Left hindlimb (tissue), 1 donor: ENCODE measurements at places on chromosomes 7 and 10.

DNA sequence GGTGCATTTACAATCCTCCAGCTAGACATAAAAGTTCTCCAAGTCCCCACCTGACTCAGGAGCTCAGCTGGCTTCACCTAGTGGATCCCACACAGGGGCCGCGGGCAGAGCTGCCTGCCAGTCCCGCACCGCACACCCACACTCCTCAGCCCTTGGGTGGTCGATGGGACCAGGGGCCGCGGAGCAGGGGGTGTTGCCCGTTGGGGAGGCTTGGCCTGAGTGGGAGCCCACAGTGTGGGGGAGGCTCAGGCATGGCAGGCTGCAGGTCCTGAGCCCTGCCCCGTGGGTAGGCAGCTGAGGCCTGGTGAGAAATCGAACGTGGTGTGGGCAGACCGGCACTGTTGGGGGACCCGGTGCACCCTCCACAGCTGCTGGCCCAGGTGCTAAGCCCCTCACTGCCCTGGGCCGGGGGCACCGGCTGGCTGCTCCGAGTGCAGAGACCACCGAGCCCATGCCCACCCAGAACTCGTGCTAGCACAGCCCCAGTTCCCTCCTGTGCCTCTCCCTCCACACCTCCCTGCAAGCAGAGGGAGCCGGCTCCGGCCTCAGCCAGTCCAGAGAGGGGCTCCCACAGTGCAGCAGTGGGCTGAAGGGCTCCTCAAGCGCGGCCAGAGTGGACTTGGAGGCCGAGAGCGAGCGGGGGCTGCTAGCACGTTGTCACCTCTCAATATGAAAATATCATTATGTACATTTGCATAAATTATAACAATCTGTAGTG lies 16.6 kb downstream of the POLR1F start:
- no peak for DNase-seq

DNA sequence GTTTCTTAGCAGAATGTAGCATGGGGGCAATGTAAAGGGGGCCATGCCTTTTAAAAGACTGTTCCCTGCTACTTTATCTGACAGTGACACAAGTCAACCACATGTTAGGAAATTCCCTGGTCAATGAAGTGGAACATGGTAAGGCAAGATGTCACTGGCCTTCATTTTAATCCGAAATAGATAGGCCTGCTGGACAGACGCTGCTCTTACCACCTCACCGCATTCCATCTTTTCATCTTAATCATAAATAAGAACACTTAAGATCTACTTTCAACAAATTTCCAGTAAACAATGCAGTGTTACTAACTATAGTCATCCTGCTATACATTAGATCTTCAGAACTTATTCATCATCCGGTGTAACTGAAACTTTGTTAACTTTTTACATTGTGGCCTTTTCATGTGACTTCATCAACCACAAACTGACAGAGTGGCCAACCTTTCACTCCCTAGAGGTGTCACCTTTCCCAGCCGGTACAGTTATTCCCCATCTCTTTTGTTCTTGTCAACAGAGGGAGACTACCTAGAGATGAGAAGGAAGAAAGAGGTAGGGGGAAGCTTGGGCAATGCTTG lies 15.6 kb downstream of the ASB4 start:
- DNase-seq = no peak

DNA sequence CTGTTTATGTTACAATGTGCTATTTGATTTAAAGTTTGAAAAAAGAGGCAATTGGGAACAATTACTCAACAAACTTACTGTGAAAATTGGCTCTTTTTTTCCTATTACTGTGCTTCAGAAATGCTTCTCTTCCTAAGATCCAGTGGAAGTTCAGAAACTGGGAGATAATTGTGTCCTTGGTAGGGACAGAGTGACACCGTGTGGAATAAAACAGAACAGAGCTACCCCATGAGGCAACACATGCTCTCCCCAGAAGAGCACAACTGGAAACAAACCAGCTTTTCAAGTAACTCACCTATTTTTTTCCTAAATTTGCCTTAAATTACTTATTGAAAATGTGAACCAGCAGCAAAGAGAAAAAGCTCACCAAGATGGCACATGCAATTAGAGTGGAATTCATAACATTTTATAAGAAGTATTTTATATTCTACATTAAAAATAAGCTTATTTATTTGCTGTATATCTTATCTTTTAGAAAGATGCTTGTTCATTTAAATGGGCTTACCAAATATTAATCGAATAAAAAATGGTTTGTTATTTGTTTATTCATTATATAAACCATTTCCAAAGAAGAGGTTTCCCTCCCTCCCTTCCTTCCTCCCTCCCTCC lies 346.1 kb upstream of the ANKRD30A start:
- peak; percentile 61 for DNase-seq

DNA sequence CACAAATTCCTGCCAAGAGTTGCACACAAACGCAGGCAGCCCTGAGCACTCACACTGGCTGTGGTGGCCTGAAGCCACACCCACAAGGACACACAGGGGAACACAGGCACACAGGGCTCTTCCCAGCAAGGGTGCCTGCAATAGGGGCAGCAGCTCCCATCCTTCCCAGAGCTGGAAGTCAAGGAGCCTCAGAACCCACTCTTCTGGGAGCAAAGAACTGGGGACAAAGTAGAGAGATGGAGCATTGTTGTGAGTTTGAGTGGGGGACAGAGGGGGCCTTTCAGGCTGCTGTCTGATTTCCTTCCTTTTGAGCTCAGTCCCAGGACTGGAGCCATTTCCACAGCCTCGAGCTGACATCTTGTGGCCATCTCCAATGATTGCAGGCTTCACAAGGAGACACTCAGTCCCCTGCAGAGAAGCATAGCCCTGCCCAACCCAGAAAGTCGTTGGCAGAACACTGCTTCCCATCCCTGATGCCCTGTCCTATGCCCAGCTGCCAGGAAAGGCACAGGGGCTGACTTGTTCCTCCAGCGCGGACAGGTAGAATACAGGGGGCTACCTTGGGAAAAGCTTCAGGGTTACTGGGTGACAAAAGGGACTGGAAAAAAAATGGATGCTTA lies 34.4 kb upstream of the SLF2 start:
- DNase-seq = peak; percentile 72

- no peak for DNase-seq
These were observed 43.1 kb upstream of the LBX1 start for GRCh38 chr10:101272229-101272868.

DNA sequence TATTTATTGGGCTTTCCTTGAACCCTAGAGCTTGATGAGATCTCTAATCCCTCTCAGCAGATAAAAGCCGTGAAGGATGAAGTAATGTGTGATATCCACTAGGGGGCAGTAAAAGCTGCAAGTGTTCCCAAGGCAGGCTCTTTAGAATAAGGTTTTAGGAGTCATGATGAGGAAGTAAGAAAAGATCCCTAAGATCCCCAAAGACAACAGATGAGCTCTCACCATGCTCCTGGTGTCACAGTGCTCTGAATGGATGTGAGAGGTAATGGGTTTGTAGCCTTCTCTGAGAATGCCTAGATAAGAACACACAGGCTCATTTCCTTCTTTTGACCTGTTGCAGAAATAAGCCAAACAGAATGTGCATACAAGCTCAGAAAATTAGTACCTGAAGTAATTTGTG lies 70.4 kb upstream of the ITPRID1 start:
- DNase-seq = no peak

DNA sequence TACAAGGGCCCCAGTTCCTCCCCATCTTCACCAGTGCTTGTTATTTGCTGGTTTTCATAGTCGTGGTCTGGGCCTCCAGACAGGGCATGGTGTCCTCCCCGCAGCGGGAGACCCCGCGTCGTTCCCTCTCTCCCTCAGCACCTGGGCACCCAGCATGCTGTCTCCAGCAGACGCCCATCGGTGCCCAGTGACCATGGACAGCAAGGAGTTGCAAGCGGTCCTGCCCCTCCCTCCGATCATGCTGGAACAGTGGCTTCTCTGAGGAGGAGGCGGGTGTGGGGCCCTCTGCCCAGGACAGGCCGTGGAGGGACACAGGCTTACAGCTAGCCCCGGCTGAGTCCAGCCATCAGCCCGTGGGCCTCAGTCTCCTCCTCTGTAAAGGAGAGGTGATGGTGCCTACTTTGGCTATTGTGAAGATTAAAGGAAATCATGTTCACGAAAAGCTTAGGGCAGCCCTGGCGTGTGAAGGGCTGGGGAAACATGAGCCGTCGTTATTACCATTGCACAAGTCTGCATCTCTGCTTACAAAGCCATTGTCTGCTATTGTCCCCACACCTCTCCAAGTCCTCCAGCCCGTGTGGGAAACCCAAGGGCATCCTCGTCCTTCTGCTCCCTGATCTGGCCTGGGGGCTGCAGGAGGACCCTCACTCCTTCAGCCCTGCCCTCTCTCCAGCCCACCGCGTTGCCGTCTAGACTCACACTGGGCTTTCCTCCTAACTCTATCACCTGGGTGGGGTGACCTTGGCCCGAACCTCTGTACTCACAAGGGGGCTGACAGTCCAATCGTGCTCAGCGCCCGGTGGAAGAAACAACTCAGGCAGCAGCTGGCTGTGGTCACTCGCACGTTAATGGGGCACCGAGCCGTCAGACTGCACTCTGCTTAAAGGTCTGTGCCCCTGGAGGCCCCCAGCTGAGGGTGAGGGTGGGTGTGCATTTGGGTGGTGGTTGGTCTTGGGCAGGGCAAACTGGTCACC lies 29.9 kb downstream of the EN2 start:
- DNase-seq = no peak

DNA sequence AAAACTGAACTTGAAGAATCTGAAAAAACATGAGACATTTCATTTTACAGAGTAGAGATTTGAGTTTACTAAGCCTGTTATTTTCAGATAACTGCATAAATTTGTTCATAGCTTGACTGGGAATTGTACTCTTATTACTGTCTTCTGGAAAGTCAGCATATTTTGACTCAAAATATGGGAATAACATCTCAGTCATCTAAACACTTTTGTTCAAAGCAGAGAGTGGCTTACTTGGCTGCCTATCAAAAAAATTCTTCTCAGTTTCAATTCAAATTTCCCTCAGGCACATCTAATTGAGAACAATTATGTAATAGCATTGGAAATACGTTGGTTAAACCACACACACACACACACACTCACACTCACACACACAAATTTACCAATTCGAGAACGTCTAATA lies 384.6 kb downstream of the ARL4A start:
- DNase-seq = no peak

DNA sequence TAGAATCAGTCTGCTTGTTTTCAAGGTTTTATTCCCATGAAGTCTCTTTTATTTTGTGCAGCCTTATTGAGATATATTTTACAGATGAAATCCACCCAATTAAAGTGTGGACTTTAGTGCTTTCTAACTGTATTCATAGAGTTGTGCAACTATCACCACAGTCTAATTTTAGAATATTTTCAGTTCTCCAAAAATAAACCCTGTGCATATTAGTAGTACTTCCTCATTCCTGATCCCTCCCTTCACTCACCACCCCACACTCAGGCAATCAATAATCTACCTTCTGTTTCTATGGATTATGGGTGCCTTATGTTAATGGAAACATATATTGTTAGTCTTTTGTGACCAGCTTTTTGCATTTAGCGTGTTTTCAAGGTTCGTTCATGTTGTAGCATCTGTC lies 185.7 kb upstream of the TMEM72 start:
- DNase-seq = no peak

- DNase-seq = no peak
These were observed 200.2 kb downstream of the WDR37 start for GRCh38 chr10:1256432-1256725.

DNA sequence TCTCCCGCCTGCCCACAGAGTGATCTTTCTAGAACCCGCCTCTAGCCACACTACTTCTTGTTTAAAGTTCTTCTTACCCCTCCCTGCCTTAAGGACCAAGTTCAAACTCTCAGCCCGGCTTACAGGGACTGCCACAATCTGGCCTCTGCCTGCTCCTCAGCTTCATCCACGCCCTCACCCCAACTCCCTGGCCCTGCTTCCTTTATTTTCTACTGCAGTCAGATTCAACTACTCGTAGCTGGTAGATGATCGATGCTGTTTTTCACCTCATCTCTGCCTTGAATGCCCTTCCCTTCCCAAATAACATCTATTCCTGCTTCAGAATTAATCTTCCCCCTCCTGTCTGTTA lies 508.5 kb downstream of the RPS24 start:
- no peak for DNase-seq

- DNase-seq = no peak
These were observed 393.6 kb downstream of the CNTNAP2 start for GRCh38 chr7:146510088-146510680.

GRCh38 chr7:81937091-81937490 lies 167.2 kb upstream of the HGF start:
- DNase-seq = no peak

GRCh38 chr10:49408519-49409306 lies 12.8 kb upstream of the DRGX start:
- no peak for DNase-seq

- DNase-seq = no peak
These were observed 19.5 kb downstream of the LMOD2 start for GRCh38 chr7:123675181-123675473.

DNA sequence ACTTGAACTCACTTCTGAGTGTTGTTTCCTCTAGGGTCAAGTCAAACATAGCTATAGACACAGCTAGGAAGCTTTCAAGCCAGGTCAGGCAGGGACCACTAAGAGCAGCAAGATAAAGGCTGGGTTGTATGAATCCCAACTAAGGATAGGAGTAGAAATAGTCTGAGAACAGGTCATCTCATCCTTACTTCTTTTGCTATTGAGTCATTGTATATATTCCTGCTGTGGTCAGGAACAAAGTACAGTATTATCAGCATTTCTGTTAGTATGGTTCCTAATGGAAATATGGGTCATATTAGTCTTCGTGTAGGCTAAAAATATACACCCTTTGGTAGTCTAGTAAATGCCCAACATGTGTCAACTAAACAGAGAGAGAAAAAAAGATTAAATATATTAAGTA lies 145.3 kb downstream of the BTAF1 start:
- no peak for DNase-seq

- no peak for DNase-seq
These were observed 83.1 kb downstream of the HIBADH start for GRCh38 chr7:27579565-27579964.
